ENCODE measurements at places on chromosomes 4 and X.
A peak's percentile ranks its signal among the peaks of the same experiment; 100 is the strongest.

GRCh38 chr4:7361280-7361895, 73.3 kb downstream of the PSAPL1 start:
- H3K27ac ChIP-seq: no peak overlapping the region
- no peak overlapping the region for H3K4me3 ChIP-seq
- no peaks in the 10 kb centered on the region for H3K36me3 ChIP-seq
- H3K4me1 ChIP-seq: no peaks in the 10 kb centered on the region

GRCh38 chrX:46575991-46576392, 2.4 kb downstream of the CHST7 start:
- peak overlapping the region; percentile 23 for H3K4me3 ChIP-seq
- no peaks in the 10 kb centered on the region for H3K27me3 ChIP-seq
- H3K27ac ChIP-seq: no peak overlapping the region
- peaks cover 7% of the 10 kb centered on the region for H3K36me3 ChIP-seq
- H3K4me1 ChIP-seq: peaks cover 33% of the 10 kb centered on the region
- DNase-seq: no peak

GRCh38 chr4:8739317-8739716, 132.3 kb downstream of the HMX1 start:
- H3K36me3 ChIP-seq: no peaks in the 10 kb centered on the region
- DNase-seq: no peak
- no peaks in the 10 kb centered on the region for H3K4me1 ChIP-seq
- no peak overlapping the region for H3K4me3 ChIP-seq
- H3K27me3 ChIP-seq: no peaks in the 10 kb centered on the region

DNA sequence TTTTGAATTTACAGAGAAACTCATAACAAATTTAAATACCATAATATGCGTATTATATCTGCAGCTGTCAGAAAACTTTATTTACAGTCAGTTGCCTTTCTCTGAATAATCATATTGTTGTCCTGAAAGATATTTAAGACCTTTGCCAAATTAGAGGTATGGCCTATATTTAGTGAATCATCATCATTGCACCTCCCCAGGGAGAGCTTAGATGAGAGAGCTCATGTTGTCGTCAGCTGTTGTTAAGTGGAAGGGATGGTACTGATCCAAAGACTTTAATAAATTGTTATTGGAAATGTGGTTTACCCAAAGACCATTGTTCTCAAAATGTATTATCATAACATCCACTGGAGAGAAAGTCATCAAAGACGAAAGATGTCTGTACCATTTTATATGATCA, 128.6 kb downstream of the HTR2C start:
- H3K4me1 ChIP-seq: no peaks in the 10 kb centered on the region
- no peaks in the 10 kb centered on the region for H3K27me3 ChIP-seq
- H3K27ac ChIP-seq: no peak overlapping the region
- H3K36me3 ChIP-seq: no peaks in the 10 kb centered on the region

GRCh38 chr4:147727476-147728028, 4.3 kb upstream of the ARHGAP10 start:
- no peaks in the 10 kb centered on the region for H3K36me3 ChIP-seq
- H3K4me1 ChIP-seq: peaks cover 7% of the 10 kb centered on the region
- no peak overlapping the region for H3K4me3 ChIP-seq
- no peak for DNase-seq

DNA sequence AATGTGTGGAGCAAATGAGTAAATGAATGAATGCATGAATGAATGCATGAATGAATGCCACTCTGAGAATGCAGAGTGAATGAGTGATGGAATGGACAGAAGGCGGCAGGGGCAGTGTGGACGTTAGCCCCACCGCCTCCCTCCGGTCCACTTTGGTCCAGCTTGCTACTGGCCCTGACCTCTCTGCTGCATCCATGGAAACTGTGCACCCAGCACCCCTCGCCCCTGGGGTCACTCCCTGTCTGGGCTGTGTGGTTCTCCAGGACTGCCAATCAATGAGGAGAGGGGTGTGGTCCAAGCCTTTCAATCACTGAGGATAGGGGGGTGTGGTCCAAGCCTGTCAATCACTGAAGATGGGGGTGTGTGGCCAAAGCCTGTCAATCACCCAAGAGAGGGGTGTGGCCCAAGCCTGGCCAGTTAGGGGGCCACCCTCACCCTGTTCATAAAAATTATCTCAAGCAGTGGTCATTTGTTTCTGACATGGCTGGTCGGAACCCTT, 39.2 kb upstream of the ASMTL start:
- peak; percentile 73 for DNase-seq
- peak overlapping the region; percentile 93 for H3K27ac ChIP-seq
- peaks cover 79% of the 10 kb centered on the region for H3K4me1 ChIP-seq

GRCh38 chr4:67539830-67540229, 5.5 kb downstream of the CENPC start:
- peak overlapping the region; percentile 42 for H3K27ac ChIP-seq
- peaks cover 38% of the 10 kb centered on the region for H3K36me3 ChIP-seq
- DNase-seq: no peak
- no peak overlapping the region for H3K4me3 ChIP-seq

GRCh38 chrX:71095981-71096759, 519 bp downstream of the FOXO4 start:
- peak overlapping the region; percentile 97 for H3K4me3 ChIP-seq
- peaks cover 10% of the 10 kb centered on the region for H3K27me3 ChIP-seq
- no peak for DNase-seq

DNA sequence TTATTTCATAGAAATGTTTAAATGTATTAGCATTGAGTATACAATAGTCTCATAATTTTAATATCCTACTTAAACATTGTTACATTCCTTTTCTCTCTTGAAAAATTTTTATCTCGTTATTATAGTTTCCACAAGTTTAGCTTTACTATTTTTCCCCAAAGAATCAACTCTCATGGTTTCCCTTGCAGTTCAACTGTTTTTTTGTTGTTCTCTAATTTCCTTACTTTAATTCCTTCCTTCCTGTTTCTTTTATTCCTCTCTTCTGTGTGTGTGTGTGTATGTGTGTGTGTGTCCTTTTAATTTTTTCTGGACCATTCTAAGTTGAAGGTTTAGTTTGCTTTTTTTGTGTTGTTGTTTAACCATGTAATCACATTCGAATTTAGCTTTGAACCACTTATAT, 171.1 kb downstream of the GASK1B start:
- H3K4me1 ChIP-seq: no peaks in the 10 kb centered on the region
- H3K36me3 ChIP-seq: no peaks in the 10 kb centered on the region
- no peak overlapping the region for H3K4me3 ChIP-seq
- DNase-seq: no peak
- H3K27me3 ChIP-seq: no peaks in the 10 kb centered on the region

Data from stimulated activated naive B cell treated with anti-CD40 and anti-IgM and Interleukin-4, amounts not matched to agents 10 μg/mL and 1 μg/mL and 100 μg/mL, for 72 hours (primary cell).